ENCODE measurements at places on chromosomes 5 and 9.
A peak's percentile ranks its signal among the peaks of the same experiment; 100 is the strongest.

DNA sequence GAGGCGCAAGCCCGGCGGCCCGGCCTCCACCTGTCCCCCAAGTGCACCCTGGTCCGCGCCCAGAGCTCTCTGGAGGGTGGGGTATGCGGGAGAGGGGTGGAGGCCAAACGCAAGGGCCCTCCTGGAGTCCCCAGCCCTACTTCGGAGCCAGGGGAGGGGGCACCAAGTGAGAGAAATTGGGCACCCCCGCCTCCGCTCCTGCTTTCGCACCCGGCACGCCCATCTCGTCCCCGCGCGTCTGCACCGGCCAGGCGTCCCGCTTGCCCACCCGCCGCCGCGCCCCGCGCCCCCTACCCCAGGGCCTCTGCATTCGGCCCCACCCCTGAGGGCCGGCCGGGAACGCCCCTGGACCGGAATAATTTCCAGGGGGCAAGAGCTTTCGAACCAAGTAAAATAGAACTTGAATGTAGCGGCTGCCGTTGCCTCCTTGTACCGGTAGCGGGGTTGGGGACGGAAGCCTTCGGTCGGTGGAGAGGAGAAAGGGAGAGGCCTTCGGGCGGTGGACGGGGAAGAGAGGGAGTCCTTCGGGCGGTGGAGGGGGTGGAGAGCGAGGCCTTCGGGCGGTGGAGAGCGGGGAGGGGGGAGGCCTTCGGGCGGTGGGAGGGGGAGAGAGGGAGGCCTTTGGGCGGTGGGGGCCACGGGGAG is 694 bp upstream of the PHPT1 start:
- DNase-seq = no peak

GRCh38 chr9:34665381-34666250 is 3.2 kb upstream of the CCL27 start:
- peak; percentile 88 for DNase-seq

DNA sequence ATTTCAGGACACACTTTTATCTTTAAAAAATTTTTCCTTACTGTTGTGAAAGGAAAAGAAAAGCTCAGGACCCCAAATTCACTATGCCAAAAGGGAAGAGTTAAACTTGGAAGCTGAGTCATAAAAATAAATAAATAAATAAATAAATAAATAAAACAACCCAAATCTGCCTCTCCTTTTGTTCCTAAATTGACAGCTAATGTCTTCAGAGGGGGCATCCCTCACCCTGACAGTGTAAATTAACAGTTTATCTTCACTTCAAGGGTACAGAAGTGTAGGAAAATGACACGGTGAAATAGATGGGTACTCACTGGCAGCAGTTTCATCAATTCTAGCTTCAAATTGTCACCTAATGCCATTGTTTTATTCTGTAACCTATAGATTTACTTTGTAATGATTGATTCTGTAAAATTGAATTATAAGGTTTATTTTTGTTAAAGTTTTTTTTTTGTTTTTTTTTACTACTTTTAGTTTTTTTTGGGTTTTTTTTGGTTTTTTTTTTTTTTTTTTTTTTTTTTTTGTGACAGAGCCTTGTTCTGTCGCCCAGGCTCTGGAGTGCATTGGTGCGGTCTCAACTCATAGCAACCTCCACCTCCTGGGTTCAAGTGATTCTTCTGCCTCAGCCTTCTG is 18.5 kb upstream of the ANXA1 start:
- DNase-seq = no peak

DNA sequence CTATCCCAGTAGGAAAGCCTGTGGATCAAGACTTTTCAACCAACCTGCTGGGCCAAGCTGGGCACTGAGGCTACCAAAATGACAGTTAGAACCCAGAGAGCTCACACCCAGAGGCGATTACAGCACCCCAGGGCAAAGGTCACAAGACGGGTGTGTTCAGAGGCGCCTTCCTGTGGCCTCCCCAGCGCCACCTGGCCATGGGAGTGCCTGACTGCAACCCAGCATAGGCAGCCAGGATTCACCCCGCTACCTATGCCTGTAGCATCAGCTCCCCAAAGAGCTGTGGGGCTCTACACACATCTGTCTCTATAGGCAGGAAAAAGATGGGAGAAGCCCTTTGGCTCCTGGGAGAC is 33.5 kb downstream of the PDGFRB start:
- DNase-seq = no peak

DNA sequence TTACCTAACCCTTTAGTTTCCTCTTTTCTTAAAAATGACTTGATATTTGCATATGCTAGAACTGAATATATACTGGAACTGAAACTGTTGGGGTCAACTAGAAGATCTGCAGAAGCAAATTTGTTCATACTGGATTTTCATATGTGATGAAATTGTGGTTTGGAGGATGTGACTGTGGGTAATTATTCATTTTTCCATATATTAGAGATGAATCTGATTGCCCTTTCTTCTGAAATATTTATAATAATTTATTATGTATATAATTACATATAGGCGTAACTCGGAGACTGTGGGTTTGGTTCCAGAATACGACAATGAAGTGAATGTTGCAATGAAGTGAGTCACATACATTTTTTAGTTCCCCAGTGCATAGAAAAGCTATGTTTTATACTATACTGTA is 149.1 kb downstream of the ATP10B start:
- DNase-seq = no peak

DNA sequence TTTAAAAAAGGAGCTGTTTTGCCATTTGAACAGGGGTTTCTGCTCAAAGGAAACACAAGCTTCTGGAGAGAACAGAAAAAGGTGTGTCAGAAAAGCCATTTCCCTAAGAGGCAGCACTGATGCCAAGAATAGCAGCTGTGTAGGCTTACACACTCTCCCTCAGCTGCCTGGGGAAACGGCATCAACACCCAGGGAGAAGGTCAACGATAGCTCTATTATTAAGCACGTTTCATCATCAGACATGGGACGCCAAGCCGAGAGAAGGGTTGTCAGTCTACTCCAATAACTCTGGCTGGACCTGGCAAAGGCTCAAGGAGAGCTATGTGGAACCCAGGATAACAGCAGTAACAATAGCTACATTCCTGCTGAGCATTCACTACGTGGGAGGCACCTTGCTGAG is 314.2 kb downstream of the CDK5RAP2 start:
- no peak for DNase-seq

DNA sequence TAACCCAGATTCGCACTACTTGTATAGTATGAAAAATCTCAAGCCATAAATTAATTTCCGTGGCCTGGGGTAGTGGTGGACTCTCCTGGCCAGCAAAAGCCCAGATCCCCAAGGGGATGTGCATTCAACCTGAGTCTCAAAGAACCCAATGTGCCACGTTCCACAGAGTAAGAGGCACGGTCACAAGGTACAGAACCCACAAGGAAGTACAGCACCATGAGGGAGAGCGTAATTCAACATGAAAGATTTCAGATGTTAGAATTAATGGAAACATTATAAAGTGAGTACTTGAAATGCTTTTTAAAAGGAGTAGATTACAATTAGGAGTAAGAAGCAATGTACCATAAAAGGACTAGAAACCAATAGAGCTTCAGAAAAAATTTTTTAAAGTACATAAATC is 23.4 kb downstream of the SRD5A1 start:
- no peak for DNase-seq

DNA sequence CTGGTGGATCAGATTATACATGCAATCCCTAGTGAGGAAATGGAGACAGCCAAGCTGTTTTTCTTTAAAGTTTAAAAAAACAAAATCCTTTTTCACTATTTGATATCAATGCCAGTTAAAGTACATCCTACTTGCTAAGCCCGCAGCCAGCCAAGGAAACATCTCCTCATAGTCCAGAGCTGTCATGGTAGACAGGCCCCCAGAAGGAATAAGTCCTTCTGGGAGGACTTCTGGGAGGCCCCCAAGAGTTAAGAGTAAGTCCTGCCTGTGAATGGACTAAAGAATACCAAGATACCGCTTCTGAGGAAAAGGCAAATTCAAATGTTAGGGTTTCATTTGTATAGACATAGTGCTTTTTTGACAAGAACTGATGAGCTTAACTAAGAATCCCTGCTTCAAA is 38.3 kb downstream of the MOCS2 start:
- no peak for DNase-seq

DNA sequence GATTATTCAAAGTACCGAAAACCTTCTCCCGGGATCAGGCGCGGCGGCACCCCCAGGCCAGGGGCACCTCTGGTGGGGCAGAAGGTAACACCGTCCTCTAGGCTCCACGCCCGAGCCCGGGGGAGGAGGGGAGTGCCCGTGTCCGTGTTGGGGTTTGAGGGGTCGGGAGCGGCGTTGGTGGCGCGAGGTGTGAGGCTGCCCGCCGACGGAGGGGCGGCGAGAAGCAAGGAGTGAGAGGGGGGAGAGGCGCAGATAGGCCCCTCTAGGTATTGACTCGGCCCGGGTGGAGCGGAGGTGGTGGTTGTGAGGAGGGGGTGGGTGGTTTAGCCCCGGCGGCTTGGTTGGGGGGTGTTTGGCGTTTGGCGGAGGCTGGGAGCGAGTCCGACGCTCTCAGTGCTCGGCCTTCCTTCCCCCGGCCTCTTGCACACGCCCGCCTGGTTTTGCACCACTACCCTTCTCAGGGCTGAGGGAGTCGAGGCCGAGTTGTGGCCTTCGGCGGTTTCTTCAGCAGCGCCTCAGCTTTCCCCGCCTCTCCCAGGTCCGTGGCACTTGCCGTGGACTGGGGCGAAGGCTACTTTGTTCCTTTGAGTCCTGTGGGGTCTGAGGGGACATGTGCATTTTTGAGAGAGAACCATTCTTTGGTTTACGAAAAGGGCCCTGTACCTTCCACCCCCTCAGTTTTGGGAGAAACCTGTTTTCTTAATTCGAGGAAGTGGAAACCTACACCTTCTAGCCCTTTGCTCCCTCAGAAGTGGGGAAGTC is 450 bp downstream of the GPBP1 start:
- DNase-seq = no peak

- DNase-seq = no peak
Observed at GRCh38 chr5:58452566-58453258, 7.2 kb downstream of the PLK2 start.

DNA sequence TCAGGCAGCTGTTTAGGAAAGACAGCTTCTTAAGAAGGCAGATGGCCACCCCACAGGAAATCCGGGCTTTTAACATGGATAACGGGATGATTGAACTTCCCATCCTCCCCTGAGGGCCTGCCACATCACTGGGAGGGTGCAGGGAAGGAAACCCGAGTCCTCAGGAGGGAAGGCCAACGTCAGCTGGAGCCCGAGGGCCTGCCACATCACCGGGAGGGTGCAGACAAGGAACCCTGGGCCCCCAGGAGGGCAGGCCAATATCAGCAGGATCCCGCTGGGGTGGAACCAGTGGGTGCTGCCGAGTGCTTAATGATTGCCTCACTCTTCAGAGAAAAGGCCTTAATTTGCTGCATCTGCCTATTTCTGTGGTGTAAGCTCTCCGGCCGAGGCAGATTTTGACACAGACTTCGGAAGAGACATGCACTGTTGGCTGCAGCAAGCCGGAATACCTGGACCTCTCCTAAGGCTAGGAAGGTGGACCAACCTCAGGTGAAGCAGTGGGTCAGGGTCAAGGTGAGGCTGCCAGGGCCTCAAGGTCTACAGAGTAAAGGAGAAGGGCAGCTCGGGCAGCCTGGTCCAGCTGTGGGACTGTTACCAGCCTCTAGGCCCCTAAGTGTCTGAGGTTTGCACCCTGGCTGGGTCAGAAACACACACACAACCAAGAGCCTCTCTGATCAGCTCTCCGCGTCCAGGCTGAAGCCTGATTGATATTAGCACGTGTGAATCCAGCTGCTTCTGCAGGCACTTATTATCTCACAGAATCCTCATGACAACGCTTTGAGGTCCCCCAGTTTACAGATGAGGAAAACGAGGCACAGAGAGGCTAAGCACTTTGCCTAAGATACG is 14.8 kb upstream of the COL5A1 start:
- DNase-seq = no peak

DNA sequence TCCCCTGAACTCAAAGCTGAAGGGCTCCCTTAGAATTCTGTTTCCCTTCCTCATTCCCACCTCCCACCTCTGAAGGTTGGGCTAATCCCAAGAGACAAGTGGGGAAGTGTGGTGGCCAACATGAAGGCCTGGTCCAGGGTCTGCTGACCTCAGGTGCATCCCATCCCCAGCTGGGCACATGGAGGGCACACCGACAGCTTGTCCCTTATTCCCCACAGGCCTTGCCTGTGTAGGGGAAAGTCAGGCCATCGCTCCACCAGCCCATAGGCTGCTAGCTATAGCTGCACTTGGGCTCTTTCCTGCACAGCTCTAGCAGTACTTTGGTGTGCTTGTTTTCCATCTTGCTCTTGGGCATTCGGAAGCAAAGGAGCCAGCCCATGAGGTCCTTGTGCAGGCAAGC is 247.7 kb downstream of the CDH12 start:
- DNase-seq = no peak

DNA sequence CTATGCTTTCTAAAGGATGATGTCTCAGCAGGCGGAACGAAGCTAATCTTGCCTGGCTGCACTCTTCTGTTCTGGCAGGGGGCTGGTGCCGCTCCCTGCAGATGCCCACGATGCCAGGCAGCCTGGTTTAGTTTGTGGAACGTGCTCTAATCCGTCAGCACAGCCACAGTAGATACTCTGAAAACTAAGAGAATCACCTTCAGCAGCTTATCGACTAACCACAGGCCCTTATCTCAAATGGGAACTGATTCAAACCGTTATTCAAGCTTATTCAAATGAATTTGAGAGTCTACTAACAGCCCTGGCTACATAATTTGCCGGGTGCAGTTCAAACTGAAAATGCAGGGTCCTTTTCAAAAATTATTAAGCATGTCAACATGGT is 246.6 kb upstream of the ANKRD55 start:
- DNase-seq = no peak

DNA sequence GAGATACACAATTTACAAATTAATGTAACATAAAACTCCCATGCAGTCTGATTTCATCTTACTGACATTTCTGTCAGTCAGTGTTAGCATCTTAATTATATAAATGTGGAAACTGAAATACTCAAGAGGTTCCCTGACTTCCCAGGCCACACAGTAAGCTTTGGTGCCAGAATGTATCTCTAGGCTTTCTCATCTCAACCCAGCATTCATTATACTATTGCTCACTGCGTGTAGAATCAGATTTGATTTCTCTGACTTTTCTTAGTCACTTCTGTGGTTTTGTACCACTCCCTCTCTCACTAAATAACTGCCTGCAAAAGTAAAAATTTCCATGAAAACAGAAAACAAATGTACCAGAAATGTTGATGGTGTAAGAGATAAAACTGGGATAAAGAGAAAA is 31.7 kb upstream of the CDKN2B start:
- DNase-seq = no peak

DNA sequence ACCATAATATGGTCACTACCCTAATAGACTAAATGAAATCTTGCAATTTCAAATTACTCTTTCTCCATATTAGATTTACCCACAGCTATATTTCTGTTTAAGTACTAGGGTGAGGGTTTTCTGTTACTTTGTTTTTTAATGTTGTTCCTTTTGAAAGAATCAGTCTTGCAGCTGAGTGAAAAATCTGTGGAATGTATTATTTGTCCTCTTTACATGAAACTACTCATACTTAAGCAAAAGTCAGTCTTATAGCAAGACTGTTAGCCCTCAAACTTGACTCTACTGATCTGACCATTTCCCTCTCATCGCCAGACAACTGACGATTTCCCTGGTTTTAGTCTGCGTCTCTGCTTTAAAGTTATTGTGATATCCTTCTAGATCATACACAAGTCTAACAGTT is 84.0 kb downstream of the PIK3R1 start:
- DNase-seq = no peak

Data from T-helper 9 cell (primary cell).